Iris pigment epithelial cell (primary cell): ENCODE measurements at places on chromosomes 16 and 17.

DNA sequence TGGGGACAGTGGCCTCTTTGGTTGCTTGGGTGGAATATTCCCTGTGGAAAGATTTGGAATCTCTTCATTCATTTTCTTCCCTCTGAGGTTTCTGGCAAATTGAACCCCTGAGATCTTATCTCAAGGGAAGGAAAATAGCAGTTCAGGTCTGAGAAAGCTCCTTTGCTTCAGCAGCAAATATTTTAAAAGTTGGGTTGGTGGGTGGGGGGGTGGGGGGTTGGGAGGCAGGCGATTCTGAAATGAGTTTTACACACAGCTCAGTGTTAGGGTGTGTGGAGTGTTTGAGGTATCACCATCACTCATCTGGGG is 6.8 kb downstream of the TBX2 start:
- DNase-seq: no peak

DNA sequence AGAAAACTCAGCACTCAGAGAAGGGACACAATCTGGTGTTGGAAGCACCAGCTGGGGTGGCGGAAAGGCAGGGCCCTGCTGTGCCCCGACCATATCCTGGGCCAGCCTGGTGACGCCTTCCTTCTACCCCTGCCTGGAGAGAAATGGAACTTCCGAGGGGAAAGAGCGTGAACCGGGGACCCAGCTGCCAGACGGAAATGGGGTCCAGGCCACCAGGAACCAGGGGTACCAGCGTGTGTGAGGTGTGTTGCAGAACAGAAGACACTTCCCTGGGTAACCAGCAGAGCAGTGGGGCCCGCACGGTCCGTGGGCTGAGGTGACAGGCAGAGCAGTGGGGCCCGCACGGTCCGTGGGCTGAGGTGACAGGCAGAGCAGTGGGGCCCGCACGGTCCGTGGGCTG is 6.8 kb downstream of the RAB40B start:
- no peak for DNase-seq

DNA sequence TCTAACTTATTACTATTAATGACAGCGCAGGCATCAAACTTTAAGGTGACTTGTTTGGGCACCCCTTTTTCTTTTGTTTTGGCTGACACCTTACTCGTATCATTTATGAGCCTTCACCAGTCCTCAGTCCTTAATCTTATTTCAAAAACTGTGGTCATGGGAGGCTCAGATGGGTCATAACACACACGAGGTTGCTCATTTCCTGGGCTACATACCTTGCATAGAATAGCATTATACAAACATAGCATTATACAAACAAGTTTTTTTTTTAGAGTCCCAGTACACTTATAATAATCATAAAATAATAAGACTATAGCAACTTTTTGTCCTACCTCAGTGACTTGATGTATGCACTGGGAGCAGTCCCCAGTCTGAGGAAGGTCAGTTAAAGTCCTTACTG is 11.2 kb upstream of the ACSF2 start:
- DNase-seq: peak; percentile 64

- no peak for DNase-seq
Observed at GRCh38 chr17:72555052-72555451, 434.2 kb downstream of the SOX9 start.

- DNase-seq: no peak
Observed at GRCh38 chr16:86062271-86062965, 163.5 kb downstream of the IRF8 start.

GRCh38 chr17:72984145-72984925 is 108.2 kb downstream of the SLC39A11 start:
- peak; percentile 97 for DNase-seq

GRCh38 chr17:28706471-28707338 is 5.0 kb downstream of the PROCA1 start:
- no peak for DNase-seq

DNA sequence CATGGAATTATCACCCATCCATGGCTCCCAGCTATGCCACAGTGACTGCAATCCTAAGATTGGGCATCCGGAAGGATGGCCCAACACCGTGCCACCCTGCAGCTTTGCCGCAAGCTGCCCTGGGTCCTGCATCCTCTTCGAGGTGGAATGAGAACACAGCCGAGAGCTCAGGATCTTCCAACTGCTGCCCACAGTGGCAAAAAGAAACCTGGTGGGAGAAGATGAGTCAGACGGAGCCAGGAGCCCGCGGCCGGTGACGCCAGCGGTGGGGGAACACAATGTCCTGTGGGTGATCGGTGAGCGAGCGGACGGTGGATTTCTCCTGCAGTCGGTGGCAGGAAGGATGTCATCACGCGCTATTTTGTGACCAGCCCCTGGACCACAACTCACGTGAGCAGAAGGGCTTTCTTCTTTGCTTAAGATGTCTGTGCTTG is 20.1 kb downstream of the CD7 start:
- peak; percentile 96 for DNase-seq

DNA sequence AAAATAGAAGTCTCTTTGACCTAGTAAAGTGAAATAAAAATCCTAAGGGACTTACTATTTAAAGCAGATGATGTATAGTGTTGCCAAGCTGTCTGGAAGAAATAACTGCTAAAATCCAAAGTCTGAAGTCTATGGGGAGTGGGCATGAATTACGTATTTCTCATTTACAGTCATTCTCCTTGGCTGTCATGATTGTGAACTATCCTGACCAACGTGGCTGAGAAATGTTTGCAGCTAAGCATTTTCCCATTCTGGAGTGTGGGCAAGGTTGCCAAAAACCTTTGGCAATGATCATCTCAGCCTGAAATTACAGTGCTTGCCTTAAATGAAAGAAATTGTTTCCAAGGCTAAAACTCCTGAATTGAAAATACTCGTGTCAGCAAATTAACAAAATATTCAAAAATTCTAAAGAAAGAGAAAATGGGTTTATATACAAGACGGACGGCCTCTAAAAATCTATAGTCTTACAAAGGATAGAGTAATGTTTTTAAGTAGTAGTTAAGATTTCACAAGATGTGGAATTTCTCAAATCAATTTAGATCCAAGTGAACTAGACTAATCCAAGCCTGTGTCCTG is 77.0 kb downstream of the CACNG1 start:
- no peak for DNase-seq

DNA sequence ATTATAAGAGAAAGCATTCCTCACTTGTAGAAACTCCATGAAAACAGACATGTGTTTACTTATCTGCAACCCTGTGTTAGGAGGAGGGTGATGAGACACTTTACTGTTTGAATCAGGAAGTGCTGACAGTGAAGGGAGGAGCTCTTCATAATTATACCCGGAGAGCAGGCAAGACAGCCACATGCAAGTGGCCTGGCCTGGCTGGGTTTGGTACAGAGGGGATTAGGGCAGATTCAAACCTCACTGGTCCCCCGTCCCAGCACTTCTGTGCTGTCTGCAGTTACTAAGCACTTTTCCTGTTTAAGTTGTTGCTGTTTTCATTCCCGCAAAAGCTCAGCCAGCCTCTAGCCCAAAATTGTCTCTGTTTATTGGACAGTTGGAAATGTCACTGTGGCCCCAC is 78.5 kb downstream of the WWOX start:
- DNase-seq: no peak

DNA sequence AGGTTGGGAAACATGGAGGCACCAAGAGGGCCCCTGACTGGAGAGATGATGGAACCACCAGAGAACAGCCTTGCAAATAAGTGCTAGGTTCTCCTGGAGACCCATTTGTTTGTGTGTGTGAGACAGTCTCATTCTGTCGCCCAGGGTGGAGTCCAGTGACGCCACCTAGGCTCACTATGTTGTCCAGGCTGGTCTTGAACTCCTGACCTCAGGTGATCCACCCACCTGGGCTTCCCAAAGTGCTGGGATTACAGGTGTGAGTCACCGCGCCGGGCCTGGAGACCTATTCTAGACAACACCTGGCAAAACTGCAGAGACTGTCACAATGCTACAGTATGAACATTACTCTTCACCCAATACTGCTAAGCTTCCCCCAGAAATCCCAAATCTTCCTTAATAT is 1.5 kb downstream of the NPLOC4 start:
- DNase-seq: no peak

GRCh38 chr16:66902648-66903543 is 15.8 kb downstream of the CDH16 start:
- no peak for DNase-seq

DNA sequence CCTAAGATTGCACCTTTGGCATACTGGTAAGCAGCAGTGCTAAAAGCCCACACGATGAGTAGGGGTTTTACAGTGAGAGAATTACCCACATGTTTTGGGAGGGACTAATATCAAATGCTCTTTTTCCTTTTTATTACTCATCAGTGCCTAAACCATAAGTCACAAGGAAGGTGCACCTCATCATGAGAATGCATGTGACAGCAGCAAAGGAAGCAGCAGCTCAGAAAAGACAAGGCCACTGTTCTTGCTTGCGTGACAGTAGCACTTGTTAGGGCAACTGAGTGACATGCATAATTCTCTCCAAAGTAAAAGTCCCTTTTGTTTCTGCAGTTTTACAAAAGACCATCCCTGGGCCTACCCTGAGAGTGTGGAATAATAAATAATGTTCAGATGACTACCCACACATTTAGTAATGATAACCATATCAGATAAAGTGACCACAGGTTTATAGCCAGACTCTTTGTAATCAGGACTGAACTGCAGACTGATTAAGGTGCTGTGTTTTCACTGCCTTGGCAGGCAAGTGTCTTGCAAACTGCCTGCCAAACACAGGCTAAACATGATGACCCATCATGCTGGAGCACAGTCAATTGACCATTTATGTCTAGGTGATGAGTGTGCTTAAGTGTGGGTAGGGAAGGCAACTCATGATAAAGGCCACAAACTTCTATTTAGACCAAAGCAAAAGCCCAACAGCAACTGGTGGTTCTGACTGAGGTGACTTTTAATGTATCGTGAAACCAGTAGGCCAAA is 1751.4 kb downstream of the TP53TG3F start:
- no peak for DNase-seq

DNA sequence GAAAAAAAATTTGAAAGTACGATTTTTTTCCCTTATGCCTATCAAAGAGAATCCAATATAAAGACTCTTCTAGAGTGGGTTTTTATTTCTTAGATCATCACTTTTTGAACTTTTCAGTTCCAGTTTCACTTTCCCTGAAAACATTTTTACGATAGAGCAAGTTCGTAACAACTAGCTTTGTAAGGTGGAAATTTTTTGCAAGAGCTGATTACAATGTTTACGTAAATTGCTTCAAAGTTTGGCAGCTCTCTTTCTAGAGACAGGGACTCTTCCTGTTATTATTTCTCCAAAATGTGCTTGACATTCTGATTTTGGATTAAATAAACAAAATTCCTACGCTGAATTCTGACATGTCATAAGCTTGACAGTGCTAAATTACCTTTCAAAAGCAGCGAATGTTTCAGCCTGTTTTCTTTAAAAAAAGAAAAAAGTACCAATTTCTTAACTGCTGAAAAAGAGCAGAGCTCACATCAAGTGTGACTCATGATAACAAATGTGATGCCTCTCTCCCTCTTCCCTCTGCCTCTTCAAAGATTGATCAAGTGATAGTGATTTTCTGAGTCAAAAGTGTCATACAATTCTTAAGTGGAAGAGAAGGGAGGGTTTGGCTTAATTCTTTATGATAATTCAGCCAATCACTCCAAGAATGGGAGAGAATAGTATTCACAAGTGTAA is 175.2 kb downstream of the KCNJ2 start:
- peak; percentile 63 for DNase-seq

DNA sequence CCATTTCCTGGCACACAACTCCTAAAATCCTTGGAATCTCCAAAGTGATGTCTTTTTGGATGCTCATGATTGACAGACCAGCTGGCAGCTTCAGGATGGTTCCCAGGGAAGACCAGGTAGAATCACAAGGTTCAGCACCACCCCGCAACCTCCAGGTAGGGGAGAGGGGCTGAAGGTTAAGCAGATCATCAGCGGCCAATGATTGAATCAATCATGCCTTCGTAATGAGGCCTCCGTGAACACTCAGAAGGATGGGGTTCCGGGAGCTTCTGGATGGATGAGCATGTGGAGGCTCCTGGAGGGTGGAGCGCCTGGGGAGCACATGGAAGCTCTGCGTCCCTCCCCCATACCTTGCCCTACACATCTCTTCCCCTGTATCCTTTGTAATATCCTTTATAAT is 185.9 kb downstream of the SEC14L1 start:
- no peak for DNase-seq

DNA sequence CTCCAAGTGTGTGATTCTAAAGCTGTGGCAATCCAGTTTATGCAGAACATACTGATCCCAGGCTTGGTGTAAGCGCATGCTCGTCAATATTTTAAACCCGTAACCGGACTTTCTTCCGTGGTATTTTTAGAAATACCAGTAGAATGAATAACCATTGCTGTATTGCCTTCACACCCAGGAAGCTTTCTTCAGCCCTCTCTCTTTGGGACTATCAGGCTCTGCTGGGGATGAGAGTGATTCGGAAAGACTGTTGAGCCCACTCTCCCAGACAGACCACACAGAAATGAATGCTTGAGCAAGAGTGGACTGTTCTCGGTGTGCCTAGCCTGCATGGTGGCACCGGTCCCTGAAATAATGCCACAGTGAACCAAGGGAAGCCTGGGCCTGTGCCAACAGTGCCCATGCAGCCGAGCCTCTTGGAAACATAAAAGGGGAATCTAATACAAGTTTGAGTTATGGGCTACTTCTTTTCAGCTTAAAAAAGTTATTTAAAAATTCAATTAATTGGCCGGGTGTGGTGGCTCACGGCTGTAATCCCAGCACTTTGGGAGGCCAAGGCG is 89.9 kb upstream of the ELAC2 start:
- DNase-seq: no peak

DNA sequence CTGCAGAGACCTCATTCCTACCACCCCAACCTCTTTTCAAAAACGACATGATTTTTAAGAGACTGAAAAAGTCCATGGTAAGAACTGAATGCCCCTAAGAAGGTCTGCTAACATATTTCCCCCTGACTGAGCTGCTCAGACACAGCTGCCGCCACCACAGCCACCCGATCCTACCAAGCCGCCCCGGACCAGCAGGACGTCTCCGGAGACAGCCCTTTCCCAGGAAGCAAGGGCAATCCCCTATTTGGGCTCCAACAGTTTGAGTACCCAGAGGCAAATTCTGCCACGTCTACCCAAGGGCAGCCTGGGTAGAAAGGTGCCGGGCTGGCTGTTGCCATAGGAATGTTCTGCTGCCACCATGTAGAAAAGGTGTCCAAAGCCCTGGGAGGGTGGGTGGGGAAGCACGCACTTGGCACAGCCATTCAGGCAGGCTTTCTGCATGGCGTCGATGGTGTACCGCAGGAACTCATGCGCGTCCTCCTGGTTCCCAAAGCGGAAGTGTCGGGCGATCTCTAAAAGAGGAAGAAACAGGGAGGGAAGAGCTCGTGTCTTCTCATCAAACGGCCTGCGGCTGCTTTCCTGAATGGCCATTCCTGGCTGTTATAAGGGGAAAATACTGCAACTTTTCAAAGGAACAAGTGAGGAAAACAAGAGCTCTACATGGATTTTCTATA is 13.6 kb downstream of the USP36 start:
- DNase-seq: no peak
